ENCODE measurements at places on chromosomes 6 and 20.

- DNase-seq = no peak
These were observed 635 bp downstream of the FLOT1 start for GRCh38 chr6:30741789-30742315.

DNA sequence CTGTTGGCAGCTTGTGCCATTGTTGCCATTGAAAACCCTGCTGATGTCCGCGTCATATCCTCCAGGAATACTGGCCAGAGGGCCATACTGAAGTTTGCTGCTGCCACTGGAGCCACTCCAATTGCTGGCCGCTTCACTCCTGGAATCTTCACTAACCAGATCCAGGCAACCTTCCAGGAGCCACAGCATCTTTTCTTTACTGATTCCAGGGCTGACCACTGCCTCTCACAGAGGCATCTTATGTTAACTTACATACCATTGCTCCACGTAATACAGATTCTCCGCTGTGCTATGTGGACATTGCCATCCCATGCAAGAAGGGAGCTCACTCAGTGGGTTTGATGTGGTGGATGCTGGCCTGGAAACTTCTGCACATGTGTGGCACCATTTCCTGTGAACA, 221.8 kb upstream of the FAM83B start:
- DNase-seq = no peak

GRCh38 chr20:15512916-15513315, 1060.3 kb downstream of the KIF16B start:
- DNase-seq = no peak

DNA sequence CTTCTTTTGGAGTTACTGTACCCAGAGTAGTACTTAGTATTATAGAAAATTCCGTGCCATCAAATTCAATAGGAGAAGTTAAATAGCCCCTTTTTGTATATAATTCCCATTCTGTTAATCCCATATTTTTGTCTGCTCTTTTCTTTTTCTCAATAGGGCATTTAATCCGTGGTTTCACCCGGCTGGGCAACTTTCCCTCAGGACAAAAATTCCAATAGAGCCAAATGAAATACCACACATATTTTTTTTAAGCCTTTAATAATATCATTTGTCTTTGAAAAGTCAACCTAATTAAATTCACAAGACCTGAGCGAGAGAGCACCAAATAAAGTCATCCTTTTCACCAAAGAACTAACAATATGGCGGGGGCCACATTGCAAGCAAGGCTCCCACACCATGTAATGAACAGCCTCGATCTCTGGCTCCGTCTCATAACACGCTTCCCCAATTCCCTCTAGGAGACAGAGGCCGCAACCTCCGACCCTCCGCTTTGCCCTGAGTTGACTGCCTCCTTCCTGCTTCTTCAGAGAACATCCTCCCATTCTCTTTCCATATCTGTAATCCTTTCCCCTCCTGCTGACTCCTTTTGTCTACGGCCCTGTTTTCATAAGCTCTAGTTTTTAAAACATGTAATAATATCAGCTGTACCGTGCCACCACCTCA, 13.6 kb downstream of the NHSL1 start:
- no peak for DNase-seq

GRCh38 chr20:3177746-3178485, 4.6 kb upstream of the LZTS3 start:
- no peak for DNase-seq

DNA sequence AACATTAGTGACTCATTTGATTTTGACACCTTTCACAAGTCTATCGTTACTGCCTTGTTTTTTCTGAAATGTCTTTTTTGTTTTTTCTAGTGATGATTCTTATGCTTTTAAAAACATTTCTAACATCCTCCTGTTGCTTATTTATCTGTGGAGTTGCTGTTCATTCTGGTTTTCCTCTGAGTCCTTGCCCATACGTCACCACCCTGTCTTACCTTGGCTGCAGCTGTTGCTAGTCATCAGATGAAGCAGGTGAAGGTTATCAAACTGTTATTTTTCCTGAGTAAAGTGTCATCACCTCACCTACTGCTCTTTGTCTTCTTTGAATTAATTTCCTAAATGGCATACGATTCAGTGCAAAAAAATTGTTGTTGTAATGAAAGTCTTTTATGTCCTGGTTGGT, 376.6 kb downstream of the GRIK2 start:
- DNase-seq = no peak

DNA sequence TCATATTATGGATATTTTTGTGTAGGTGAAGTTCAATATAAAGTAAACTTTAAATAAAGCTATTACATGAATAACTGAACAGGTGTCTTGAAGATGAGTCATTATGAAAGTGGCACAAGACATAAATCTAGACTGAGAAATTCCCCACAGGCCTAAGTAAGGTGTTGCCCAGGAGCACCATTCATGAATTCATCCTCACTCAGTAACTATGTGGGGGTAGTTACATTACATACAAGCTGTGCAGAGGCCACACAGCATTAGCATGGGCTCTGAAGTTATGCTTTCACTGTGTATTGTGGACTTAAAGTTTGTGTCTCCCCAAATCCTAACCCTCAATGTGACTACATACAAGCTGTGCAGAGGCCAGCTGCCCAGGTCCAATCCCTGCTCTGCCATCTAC, 65.9 kb downstream of the BCAS1 start:
- DNase-seq = no peak

GRCh38 chr20:6095409-6095808, 27.4 kb downstream of the FERMT1 start:
- DNase-seq = no peak

- DNase-seq = no peak
These were observed 18.3 kb downstream of the HMGN4 start for GRCh38 chr6:26556263-26557070.
